Activated CD4-positive, alpha-beta T cell treated with anti-CD3 and anti-CD28 coated beads for 48 hours (primary cell): ENCODE measurements at places on chromosomes 3 and 15.
A peak's percentile ranks its signal among the peaks of the same experiment; 100 is the strongest.

GRCh38 chr3:171236265-171237008, 209.9 kb upstream of the SLC2A2 start:
- no peak for DNase-seq

DNA sequence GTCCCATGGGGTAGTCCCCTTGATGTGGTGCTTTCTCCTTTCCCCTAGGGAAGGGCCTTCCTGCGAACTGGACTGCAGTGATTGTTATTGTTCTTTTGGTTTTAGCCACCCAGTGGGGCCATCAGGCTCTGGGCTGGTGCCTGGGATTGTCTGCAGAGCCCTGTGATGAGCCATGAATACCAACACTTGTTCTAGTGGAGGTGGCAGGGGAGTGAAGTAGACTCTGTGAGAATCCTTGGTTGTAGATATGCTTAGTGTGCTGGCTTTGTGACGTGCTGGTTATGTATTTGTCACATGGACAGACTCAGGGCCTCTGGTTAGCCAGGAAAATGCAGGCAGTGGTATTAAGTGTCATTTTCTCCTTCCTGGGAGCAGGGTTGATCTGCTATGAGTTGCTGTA, 51.8 kb upstream of the NDUFB4 start:
- DNase-seq = no peak

- DNase-seq = no peak
Observed at GRCh38 chr15:84552896-84553295, 47.9 kb upstream of the ZSCAN2 start.

DNA sequence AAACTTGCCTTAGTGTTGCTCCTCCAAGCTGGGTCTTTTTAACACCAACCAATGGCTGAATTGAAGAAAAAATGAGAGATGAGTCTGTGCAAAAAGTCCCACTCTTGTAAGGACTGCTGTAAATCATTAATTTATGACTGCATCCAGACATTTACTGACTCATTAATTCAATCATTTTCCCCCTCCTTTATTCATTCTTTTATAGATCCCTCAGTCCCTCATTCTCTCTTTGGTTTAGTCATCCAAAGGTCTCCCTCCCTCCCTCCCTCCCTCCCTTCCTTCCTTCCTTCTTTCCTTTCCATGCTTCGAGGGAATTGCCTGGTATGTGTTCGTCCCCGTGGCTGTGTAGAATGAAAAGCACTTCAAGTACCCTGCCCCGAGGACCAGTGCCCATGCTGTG, 35.3 kb upstream of the MRPS22 start:
- no peak for DNase-seq

GRCh38 chr15:75156326-75157215, 45.1 kb upstream of the C15orf39 start:
- DNase-seq = no peak

DNA sequence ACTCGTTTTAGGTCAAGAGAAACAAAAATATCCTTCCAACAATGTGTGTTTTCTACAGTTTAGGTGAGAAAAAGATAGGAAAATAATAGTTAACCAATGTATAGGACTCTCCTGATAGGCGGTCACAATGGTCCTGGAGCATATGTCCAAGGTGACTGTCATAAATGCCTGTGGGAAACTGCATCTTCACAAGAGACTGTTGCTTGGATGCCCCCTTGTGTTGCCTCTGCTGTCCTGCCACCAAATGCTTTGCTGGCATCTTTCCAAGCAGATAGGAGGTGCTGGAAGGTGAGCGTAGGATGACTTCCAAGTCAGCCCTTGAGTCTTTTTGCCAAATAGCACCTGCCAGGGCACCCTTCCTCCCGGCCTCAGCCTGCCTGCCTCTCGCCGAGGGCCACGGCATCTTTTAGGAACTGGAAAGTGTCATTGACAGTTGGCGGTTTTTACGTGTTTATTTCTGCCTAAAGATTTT, 24.1 kb upstream of the SACM1L start:
- DNase-seq = peak; percentile 72

DNA sequence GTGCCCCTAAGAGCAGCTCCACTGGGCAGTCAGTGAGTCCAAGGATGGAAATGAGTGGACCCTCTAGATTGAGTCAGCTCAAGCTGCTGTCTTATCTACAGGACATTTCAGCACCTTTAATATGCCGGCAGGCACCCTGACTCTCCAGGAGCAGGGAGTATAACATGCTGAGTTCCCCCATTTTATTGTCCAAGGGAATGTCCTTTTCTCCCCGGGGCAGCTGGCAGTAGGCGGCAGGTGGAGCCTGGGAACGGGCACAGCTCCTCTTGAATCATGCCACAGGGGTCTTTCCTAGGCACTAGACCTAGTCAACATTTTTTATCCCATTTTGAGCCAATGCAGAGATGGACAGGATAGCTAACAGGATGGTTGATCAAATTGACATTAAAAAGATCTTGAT, 14.8 kb downstream of the WNT7A start:
- no peak for DNase-seq
